ENCODE measurements at places on chromosomes 5 and 9.
A peak's percentile ranks its signal among the peaks of the same experiment; 100 is the strongest.

DNA sequence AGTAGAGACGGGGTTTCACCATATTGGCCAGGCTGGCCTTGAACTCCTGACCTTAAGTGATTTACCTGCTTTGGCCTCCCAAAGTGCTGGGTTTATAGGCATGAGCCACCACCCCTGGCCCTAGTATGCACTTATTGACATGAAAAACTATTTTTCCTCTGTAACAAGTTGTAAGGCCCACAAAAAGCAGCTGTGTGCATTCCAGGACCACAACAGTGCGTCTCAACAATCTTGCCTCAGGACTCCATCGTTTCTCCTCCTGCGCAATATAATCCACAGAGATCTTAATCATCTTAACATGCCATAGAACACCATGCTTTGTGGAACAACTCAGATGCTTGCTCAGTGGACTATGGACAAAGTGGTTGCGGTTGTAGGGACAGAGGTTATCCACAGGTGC lies 10.2 kb downstream of the OR2V1 start:
- no peak for DNase-seq

GRCh38 chr9:34555002-34555348 lies 32.2 kb upstream of the ENHO start:
- no peak for DNase-seq

DNA sequence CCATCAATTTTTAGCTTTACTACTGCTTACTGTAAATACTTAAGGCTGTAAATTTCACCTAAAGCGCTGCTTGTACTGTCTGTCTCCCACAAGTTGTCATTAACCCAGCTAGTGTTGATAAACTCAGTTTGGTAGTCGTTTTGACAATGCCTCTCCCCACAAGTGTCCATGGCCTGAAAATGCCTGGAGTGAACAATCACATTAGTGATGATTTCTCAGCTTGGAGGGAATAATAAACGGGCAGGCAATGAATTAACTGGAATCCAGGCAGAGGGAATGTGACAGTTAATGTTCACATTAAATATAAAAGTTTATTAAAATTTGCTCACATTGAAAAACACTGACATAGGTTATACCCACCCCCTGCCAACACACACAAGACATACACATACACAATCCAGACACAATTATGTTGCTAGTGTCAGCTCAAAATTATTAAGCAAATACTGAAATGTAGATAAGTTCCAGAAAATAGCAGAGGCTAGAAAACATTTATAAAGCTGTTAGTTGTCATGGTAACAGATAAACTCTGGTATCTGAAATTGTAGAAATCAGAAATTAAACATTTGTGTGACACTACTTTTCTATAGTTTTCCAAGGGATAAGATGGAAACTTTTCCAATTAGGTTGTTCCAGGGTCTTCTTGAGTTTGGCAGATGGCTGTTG lies 341.9 kb downstream of the DIRAS2 start:
- no peak for DNase-seq

GRCh38 chr5:3963652-3964051 lies 368.0 kb downstream of the IRX1 start:
- no peak for DNase-seq

- DNase-seq: no peak
Observed at GRCh38 chr9:117491491-117491890, 76.6 kb upstream of the ASTN2 start.

- DNase-seq: no peak
Observed at GRCh38 chr5:98458004-98458403, 315.5 kb upstream of the RGMB start.

- no peak for DNase-seq
Observed at GRCh38 chr9:90783552-90783951, 18.1 kb upstream of the SYK start.

GRCh38 chr9:125049212-125050049 lies 93.9 kb downstream of the SCAI start:
- no peak for DNase-seq

- peak; percentile 7 for DNase-seq
Observed at GRCh38 chr5:111083323-111083722, 8.8 kb upstream of the WDR36 start.

DNA sequence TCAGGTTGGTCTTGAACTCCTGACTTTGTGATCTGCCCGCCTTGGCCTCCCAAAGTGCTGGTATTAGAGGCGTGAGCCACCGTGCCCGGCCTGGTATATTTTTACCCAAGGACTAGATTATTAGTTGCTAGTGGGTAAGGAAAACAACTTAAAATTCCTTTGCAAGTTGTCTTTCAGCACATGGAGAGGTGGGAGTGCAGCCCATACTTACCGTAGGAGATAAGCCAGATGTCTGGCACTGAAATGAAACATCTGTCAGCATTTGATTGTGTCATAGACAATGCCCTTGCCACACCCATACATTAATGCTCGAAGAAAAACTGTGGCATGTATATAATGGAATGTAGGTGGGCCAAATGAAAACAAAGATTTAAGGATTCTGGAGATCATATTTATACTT lies 36.6 kb upstream of the ANKH start:
- no peak for DNase-seq

DNA sequence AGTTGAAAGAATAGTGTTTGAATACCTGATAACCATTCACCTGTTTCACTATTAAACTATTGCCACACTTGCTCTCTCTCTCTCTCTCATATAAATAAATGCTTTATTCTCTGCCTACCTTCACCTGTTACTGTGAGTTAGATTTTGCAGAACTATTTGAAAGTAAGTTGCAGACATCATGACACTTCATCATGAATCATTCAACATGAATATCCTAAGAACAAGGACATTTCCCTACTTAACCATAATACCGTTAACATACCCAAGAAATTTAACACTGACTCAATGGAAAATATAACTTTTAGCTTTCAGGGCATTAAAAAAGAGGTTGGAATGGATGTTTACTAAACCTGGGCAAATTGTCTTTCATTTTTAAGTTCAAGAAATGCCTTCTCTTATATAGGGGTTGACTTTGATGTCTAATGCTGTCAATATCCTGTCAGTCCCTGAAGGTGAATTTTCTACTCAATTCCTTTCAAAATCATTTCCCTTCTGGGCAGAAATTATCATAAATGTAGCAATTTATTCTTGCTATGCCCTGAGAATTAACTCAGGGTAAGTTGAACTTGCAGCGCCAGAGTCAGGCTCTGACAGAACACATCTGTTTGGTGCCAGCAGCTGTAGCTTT lies 582.6 kb upstream of the TLE4 start:
- DNase-seq: no peak

DNA sequence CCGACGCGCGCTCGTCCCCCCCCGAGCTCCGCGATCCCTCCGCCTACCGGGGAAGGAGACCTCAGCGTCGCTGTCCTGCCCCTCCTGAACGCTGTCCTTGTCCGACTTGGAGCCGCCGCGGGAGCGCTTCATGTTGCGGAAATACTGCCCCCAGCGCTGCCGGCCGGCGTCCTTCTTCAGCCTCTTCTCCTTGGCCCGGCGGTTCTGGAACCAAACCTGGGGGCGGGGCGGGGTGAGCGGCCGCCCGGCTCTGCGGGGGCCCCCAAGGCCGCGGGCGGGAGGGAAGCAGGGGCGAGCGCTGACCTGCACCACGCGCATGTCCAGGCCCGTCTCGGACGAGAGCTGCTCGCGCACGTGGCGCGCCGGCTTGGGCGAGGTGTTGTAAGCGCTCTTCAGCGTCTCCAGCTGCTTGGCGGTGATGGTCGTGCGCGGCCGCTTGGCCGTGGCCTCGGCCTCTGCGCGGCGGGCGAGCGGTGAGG lies 6.3 kb downstream of the LHX3 start:
- no peak for DNase-seq

DNA sequence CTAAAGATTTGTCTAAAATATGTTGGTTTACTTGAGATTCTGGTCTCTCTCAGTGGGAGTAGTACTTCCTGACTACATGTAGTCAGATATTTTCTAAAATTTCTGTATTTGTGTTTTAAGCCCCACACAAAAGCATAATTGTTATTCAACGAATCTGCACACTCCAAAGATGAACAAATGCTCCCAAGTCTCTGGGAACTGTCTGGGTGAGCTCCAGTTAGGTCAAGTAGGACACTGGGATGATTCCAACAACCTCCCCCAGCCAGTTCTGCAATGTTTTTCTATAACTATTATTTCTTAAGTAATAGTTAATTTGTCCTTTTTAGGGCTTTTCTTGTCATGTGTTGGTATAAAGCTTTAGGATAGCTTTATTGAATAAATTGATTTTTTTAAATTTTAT lies 174.6 kb downstream of the FAM174A start:
- no peak for DNase-seq

GRCh38 chr5:179755022-179755421 lies 22.4 kb downstream of the MAML1 start:
- no peak for DNase-seq

All from MV-4-11 (cell line).